ENCODE measurements at places on chromosomes 2 and 18.

DNA sequence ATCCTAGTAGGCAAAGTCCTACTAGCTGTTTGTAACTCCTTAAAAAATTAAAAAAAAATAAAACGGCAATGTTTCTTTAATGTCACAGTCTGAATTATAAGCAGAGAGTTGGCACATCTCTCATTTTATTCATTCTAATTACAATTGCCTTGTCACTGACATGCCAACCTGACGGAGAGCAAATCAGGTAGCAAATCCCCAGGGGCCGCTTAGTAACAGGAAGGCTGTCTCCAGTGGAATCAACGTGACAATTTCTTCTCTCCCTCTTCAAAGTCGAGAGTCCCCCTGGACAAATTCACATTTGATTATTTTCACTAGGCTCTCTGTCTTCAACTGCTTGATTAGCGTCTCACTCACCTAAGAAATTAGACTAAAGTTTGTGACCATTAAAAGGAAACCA is 1598.9 kb upstream of the PIK3C3 start:
- no peak for DNase-seq

GRCh38 chr2:98050070-98050469 is 36.9 kb upstream of the VWA3B start:
- no peak for DNase-seq

GRCh38 chr2:137938204-137938603 is 26.1 kb upstream of the HNMT start:
- DNase-seq, result peak; percentile 72

- DNase-seq, result no peak
These were observed 901 bp downstream of the WDFY1 start for GRCh38 chr2:223944166-223944702.

DNA sequence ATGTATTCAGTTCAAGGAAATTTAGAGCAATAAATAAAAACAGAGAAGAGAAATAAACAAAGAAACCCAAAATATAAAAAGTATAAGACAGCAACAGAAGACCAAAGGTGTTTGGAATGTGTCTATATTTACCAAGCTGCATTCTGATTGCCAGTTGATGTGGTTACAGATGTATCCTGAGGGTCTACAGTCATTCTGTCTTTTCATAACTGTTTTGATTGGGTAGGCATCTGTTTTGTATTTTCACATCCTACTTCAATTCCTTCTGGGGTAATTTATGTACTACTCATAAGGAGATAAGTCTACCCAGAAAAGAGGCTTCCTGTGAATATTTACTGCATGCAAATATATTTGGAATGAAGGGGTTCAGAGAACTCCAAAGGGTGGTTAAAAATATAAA is 596.8 kb upstream of the GCFC2 start:
- no peak for DNase-seq

GRCh38 chr2:69816923-69817542 is 12.4 kb upstream of the GMCL1 start:
- peak; percentile 82 for DNase-seq

DNA sequence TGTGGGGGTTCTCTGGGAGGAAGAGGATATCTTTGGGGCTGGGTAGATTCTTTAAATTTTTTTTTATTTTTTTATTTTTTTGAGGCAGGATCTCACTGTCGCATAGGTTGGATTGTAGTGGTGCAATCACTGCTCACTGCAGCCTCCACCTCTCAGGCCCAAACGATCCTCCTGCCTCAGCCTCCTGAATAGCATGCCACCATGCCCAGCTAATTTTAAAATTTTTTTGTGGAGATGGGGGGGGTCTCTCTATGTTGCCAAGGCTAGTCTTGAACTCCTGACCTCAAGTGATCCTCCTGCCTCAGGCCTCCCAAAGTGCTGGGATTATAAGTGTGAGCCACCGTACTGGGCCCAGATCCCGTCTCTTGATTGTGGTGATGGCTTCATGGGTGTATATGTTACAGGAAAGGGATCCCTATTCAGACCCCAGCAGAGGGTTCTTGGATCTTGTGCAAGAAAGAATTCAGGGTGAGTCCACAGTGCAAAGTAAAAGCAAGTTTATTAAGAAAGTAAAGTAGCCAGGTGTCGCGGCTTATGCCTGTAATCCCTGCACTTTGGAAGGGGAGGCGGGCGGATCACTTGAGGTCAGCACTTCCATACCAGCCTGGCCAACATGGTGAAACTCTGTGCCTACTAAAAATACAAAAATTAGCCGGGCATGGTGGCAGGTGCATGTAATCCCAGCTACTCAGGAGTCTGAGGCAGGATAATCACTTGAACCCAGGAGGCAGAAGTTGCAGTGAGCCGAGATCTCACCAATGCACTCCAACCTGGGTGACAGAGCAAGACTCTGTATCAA is 2.0 kb upstream of the C2orf68 start:
- DNase-seq, result no peak

GRCh38 chr18:23198217-23198845 is 63.0 kb downstream of the CABLES1 start:
- no peak for DNase-seq

Measured in fibroblast of skin of right biceps (primary cell).